ENCODE measurements at places on chromosomes 2 and 18. TPM values are rescaled to one million over a fixed set of nuclear protein-coding genes. Genes with fewer than 3 reads are reported as not detected.

GRCh38 chr2:102245266-102246151 is 58.7 kb downstream of the IL1RL2 start:
- no peak for DNase-seq

GRCh38 chr2:219621935-219622334 is 5.5 kb upstream of the SLC4A3 start:
- no peak for DNase-seq

Gene PSMA8
- not detected for total RNA-seq

- no peak for DNase-seq
Observed at GRCh38 chr2:220503431-220503830, 876.0 kb downstream of the SLC4A3 start.

Gene EDAR
- total RNA-seq: not detected

Data from breast epithelium (tissue), 4 donors.